Trophoblast cell (in vitro differentiated cells and primary cell): ENCODE measurements at places on chromosomes 12 and 14.

GRCh38 chr14:64220056-64220455 is 74.1 kb downstream of the ESR2 start:
- H3K27ac ChIP-seq, result no peak overlapping the region
- H3K4me3 ChIP-seq, result no peak overlapping the region
- no peaks in the 10 kb centered on the region for H3K27me3 ChIP-seq
- H3K36me3 ChIP-seq, result peaks cover 40% of the 10 kb centered on the region

DNA sequence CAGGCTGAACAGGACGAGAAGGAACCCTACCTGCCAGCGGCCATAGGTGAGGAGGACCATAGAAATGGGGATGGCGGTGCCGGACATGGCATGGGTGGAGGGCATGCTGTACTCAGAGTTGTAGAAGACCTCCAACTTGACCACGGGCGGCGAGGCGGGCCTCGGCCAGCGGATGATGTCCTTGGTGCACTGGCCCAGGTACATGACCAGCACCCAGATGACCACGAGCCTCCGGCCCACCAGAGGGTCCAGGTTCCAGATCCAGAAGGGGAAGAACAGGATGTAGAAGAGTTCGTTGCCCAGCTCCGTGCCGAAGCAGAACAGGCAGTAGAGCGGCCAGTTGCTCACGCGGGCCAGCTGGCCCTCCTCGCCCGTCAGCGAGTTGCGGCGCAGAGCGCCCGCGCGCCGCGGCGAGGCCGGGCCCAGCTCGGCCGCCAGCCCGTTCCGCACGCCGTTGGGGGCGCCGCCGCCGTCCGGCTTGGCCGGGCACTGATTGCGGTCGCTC is 582 bp downstream of the SGPP1 start:
- peak overlapping the region; percentile 88 for H3K4me3 ChIP-seq
- peak overlapping the region; percentile 82 for H3K27ac ChIP-seq
- peaks cover 3% of the 10 kb centered on the region for H3K36me3 ChIP-seq
- H3K4me1 ChIP-seq, result no peaks in the 10 kb centered on the region
- H3K27me3 ChIP-seq, result no peaks in the 10 kb centered on the region

DNA sequence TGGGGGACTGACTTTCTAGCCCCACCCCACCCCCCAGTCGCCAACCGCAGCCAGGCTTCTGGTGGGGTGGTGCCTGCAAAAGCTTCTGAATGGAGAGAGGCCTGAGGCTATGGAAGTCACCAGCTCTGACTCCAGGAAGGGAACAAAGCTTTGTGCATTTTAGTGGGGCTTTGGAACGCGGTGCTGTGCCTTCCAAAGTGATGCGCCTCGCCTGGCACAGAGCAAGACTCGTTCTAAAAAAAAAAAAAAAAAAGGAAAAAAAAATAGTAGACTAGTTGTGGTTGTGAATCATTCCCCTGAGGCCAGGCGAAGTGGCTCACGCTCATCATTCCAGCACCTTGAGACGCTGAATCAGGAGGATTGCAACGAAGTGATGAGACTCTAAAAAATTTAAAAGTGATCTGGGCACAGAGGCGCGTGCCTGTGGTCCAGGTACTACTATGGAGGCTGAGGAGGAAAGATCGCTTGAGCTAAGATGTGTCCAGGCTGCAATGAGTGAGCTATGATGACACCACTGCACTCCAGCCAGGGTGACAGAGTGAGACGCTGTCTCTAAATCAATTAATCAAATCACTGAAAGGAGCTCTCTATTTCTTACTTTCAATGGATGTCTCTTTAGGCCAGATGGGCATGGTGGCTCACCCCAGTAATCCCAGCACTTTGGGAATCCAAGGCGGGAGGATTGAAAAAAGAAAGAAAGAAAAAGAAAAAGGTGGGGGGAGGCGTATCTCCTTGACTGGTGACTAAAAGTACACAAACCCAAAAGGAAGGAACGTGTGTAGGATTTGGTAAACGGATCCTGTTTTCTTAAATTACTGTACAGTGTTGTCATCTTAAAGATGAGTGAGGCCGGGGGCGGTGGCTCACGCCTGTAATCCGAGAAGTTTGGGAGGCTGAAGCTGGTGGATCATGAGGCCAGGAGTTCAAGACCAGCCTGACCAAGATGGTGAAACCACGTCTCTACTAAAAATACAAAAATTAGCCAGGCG is 259.6 kb upstream of the ALG10B start:
- DNase-seq, result peak; percentile 96
- no peaks in the 10 kb centered on the region for H3K27me3 ChIP-seq
- no peak overlapping the region for H3K27ac ChIP-seq
- no peak overlapping the region for H3K4me3 ChIP-seq
- H3K4me1 ChIP-seq, result no peaks in the 10 kb centered on the region

DNA sequence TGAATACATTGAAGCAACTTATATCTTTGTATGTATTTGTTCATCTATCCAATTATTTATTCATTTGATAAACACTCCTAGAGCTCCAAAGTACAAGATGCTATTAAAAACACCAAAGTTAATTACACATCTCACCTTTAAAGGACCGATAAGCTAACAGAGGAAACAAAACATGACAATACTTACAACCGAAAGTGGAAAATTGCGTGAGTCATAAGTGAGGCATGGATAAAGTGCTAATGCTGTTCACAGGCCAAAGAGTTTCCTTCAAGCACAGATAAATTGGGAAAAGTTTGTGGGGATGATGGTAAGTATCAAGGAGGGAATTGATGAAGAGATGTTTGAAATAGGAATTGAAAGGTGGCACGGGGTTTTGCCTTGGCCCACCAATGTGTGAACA is 172.8 kb upstream of the KITLG start:
- no peaks in the 10 kb centered on the region for H3K27me3 ChIP-seq
- no peak for DNase-seq
- H3K4me3 ChIP-seq, result no peak overlapping the region
- no peaks in the 10 kb centered on the region for H3K36me3 ChIP-seq

- no peaks in the 10 kb centered on the region for H3K27me3 ChIP-seq
- H3K27ac ChIP-seq, result peak overlapping the region; percentile 1
- peak; percentile 55 for DNase-seq
These were observed 599.1 kb downstream of the CCER1 start for GRCh38 chr12:90355711-90356355.

GRCh38 chr12:32501835-32502333 is 102.5 kb downstream of the FGD4 start:
- H3K4me1 ChIP-seq, result no peaks in the 10 kb centered on the region
- no peaks in the 10 kb centered on the region for H3K27me3 ChIP-seq
- H3K36me3 ChIP-seq, result no peaks in the 10 kb centered on the region
- H3K27ac ChIP-seq, result no peak overlapping the region
- no peak for DNase-seq
- H3K4me3 ChIP-seq, result no peak overlapping the region

DNA sequence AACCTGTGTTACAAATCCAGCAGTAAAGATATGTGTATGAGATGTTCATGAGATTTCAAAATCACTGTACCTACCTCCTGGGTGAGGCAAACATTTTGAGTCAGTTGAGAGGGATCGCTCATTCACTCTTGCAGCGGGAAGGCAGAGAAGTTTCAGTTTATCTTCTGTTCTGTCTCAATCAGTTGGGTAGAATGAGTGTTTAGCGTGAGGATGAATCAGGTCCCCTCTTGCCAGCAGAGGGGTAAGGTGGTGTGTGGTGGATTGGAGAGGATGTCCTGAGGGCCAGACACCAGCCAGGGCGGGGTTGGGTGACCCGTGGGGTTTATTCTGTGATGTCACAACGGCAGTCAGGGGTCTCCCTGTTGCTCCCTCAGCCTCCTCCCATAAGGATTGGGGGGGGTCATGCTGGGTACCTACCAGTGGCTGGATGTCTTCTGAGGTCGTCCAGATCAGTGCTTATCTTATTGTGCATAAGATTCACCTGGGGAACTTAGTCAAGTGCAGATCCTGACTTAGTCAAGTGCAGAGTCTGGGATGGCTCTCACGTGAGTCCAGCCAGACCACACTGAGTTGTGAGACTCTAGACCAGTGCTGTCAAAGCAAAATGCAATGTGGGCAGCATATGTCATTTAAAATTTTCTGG is at the start of gene GSG1:
Gene GSG1, minus strand, starts transcription at position 277 of the 643 bp plus-strand sequence. Its CDS starts 155 bp downstream, at position 122.
- no peak within 1 kb of the TSS for H3K27ac ChIP-seq
- peaks cover 19% of the 10 kb centered on the region for H3K4me1 ChIP-seq
- no peaks in the 10 kb centered on the region for H3K36me3 ChIP-seq
- no peaks in the 10 kb centered on the region for H3K27me3 ChIP-seq
- no peak within 1 kb of the TSS for H3K4me3 ChIP-seq
- DNase-seq, result peak; percentile 59

- H3K4me1 ChIP-seq, result peaks cover 2% of the 10 kb centered on the region
- H3K27ac ChIP-seq, result no peak overlapping the region
- no peak overlapping the region for H3K4me3 ChIP-seq
- DNase-seq, result no peak
These were observed 38.9 kb downstream of the EML1 start for GRCh38 chr14:99831903-99832685.

GRCh38 chr12:88575361-88575970 is 4.8 kb downstream of the KITLG start:
- H3K4me3 ChIP-seq, result no peak overlapping the region
- DNase-seq, result no peak
- H3K27ac ChIP-seq, result no peak overlapping the region
- H3K36me3 ChIP-seq, result no peaks in the 10 kb centered on the region
- H3K27me3 ChIP-seq, result no peaks in the 10 kb centered on the region

GRCh38 chr12:40775661-40776060 is 83.4 kb downstream of the CNTN1 start:
- no peak for DNase-seq
- no peaks in the 10 kb centered on the region for H3K27me3 ChIP-seq
- H3K27ac ChIP-seq, result no peak overlapping the region

GRCh38 chr12:5200278-5201087 is 156.8 kb downstream of the KCNA5 start:
- no peaks in the 10 kb centered on the region for H3K27me3 ChIP-seq
- no peaks in the 10 kb centered on the region for H3K4me1 ChIP-seq
- H3K27ac ChIP-seq, result no peak overlapping the region
- no peaks in the 10 kb centered on the region for H3K36me3 ChIP-seq
- no peak for DNase-seq
- no peak overlapping the region for H3K4me3 ChIP-seq

GRCh38 chr12:94678379-94678778 is 28.0 kb upstream of the TMCC3 start:
- no peaks in the 10 kb centered on the region for H3K27me3 ChIP-seq
- no peak for DNase-seq
- H3K4me1 ChIP-seq, result peaks cover 4% of the 10 kb centered on the region
- no peak overlapping the region for H3K27ac ChIP-seq
- H3K4me3 ChIP-seq, result no peak overlapping the region

DNA sequence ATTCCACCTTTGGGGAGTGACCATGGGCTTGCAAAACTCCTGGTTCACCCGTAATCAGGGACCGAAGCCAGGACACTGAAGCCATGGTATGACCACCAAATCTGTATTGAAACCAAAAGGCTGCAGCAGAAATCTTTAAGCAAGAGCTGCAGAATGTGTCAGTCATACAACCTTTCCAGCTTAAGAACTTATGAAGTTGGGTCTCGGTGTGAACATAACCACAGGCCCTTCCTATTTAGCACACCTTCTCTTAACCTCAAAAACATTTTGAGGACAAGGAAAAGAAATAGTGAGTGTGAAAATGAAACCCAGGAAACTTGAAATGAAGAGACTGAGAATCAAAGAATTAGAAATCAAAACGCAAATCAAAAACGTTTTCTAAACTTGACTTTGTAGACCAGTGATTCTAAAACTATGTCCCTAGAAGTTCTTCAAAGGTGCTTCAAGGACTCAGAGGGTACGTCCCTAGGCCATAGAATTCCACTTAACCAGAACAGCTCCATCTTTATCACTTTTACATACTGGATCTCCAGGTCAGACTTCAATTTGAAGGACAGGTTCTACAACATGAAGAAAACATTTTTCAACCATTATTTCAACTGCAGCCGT is 231.6 kb upstream of the GRIP1 start:
- H3K4me3 ChIP-seq, result no peak overlapping the region
- no peaks in the 10 kb centered on the region for H3K27me3 ChIP-seq
- H3K4me1 ChIP-seq, result no peaks in the 10 kb centered on the region
- H3K27ac ChIP-seq, result no peak overlapping the region

DNA sequence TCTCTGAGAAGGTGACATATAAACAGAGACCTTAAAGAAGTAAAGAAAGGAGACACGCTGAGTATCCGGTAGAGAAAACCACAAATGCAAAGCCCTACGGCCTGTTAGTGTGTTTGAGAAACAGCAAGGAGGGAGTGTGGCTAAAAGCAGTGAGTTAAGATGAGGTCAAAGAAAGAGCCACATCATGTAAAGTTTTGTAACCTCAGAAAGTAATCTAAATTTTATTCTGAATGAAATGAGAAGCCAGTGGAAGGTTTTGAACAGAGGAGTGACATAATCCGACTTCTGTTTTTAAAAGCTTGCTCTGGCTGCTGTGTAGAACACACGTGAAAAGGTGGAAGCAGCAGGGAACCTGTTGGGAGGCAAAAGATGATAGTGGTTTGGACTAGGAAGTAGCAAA is 32.6 kb downstream of the PPP2R5E start:
- DNase-seq, result no peak
- H3K36me3 ChIP-seq, result peaks cover 2% of the 10 kb centered on the region
- no peaks in the 10 kb centered on the region for H3K27me3 ChIP-seq
- H3K27ac ChIP-seq, result no peak overlapping the region

DNA sequence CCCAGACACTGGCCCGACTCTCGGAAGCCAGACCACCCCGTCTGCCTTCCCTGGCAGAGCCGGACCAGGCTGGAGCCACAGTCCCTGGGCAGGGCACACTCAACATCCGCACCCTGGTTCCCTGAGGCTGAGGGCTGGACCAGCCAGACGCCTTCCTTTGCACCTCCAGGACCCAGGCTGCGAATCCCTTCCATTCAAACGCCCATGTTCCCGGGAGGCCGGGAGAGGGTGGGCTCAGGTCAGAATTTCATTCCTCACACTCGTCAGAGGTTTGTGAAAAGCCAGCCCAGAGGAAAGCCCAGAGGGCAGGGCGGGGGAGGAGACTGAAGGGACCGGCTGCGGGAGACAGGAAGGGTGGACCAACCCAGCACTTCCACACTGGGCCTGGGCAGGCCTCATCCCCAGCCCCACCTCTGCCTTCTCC is 58.7 kb downstream of the LRRC74A start:
- H3K27me3 ChIP-seq, result no peaks in the 10 kb centered on the region
- DNase-seq, result no peak
- no peak overlapping the region for H3K4me3 ChIP-seq
- H3K4me1 ChIP-seq, result peaks cover 13% of the 10 kb centered on the region
- H3K27ac ChIP-seq, result no peak overlapping the region
